NCI-H1092 treated with DMSO at 0.1 percent for 48 hours (cell line): ENCODE measurements at places on chromosomes 16 and 17.

DNA sequence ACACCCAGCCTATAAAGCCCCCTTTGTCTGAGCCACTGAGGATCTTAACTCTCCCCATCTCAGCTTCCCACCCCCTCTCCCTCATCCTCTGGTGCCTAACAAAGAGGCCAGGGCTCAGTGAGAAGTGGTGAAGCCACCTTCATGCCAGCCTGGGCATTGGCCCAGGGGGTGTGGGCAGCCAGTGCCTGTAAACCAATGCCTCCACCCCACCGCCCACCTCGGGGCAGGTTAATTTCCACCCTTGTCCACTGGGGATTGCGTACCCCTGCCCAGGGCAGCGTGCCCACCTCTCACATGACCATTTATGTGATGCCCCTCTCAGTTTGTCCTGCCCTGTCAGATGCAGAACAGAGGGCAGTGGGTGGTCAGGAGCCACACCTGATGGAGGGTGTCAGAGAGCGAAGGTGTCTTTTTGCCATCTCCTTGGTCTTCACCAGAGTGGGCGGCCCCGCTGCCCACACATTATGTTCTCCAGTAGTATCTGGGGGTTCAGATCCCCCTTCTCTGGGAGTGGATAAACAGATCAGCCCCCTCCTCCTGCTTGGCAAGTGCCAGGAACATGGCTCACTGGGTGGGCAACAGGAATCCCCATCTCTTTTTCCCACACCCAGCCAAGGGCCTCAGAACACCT lies 10.1 kb upstream of the ARHGAP23 start:
- peak; percentile 50 for DNase-seq

DNA sequence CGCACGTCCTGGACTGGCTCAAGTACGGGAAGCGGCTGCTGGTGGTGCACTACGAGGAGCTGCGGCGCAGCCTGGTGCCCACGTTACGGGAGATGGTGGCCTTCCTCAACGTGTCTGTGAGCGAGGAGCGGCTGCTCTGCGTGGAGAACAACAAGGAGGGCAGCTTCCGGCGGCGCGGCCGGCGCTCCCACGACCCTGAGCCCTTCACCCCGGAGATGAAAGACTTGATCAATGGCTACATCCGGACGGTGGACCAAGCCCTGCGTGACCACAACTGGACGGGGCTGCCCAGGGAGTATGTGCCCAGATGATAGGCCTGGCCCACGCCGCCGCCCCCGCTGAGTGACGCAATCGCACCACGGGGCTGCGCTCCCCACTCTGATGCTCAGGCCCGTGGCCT lies 50.2 kb downstream of the WSCD1 start:
- no peak for DNase-seq

DNA sequence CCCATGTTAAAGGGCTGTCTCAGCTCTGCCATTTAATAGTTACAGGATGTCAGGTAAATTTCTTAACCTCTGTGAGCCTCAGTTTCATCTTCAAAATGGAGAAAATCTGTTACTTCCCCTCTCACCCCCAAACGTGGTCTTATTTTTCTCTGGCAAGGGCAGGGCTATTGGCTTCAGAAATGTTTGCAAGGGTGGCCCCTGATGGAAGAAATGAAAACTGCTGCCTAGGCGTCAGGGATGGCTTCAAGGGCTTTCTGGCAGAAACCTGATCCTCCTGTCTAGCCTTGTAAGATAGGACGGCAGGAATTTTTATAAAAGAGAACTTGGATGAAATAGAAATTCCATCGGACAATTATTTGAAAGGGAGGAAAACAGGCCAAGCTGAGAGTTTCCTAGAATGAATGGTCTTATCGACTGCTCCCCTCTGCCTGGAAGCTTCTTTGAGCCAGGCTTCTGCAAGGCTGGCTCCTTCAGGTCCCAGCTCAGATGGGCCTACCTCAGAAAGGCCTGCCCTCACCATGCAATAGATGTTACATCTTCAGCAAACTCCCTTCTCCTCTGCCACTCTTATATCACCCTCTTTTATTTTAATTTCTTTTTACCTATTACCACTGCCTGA lies 43.0 kb upstream of the TANGO6 start:
- DNase-seq, result peak; percentile 57

DNA sequence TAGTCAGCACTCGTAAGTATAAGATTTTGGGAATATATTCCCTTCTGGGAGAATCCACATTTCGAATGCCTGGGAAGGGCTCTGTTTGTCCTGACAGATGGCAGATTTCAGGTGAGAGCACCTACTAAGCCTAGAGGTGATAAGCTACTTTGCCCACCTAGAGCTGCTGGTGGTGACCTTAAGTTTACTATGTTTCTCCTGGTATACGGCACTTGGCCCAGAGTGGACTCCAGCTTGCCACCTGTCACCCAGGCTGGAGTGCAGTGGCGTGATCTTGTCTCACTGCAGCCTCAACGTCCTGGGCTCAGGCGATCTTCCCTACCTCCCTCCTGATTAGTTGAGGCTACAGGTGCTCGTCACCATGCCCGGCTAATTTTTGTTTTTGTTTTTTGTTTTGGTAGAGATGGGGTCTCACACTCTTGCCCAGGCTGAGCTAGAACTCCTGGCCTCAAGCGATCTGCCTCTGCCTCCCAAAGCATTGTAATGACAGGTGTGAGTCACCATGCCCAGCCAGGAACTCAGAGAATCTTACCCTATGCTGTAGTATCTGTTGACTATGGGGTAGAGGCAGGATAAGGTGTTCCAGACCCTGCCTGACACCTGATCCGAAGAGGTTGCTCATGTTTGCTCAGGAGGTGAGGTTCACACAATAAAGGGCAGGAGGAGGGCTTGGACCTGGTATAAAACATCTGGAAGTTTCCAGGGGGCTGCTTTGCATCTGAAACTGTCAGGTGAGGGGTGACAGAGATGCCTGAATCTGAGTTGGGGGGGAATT lies at the start of gene ZG16:
ZG16 (plus strand) TSS at position 681 of the 775 bp plus-strand sequence. CDS start 1,011 bp downstream, outside the sequence.
- no peak for DNase-seq

DNA sequence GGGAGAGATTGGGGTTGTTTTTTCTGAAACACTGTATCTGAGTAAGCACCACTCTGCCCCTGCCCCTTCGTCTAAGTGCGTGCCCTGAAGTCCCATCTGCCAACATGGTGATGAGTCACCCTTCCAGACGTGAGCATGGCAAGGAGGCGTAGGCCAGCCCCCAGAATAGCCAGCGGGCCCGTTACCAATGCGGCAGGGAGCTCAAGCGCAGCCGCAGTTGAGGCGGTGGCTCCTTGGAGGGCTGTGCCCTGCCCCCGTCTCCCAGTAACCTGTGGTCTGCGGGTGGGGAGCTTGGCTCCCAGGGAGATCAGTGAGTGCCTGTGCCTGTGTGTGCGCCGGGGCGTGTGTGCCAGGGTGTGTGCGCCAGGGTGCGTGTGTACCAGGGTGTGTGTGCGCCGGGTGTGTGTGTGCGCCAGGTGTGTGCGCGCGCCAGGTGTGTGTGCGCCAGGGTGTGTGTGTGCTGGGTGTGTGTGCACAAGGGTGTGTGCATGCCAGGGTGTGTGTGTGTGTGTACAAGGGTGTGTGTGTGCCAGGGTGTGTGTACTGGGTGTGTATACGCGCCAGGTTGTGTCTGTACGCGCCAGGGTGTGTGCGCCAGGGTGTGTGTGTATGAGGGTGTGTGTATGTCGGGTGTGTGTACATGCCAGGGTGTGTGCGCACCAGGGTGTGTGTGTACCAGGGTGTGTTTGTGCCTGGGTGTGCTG lies 98.6 kb upstream of the CHMP6 start:
- DNase-seq, result no peak

- DNase-seq, result no peak
Measured at GRCh38 chr16:89744813-89745212, 23.5 kb downstream of the ZNF276 start.

DNA sequence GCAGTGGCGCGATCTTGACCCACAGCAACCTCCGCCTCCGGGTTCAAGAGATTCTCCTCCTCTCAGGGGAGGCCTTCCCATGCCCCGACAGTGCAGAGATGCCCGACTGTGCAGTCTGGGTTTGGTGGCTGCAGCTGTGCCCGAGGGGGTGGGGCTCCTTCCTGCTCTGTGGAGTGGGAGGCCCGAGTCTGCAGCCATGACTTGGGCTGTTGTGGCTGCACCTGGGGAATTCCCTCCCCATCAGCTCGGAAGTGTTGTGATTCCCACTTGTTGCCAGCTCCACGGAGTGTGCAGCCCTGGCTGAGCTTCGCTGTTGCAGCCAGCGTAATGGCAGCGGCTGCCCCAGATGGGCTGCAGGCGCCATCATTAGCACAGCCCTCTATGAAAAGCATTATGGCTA lies 66.4 kb upstream of the SMIM36 start:
- no peak for DNase-seq

DNA sequence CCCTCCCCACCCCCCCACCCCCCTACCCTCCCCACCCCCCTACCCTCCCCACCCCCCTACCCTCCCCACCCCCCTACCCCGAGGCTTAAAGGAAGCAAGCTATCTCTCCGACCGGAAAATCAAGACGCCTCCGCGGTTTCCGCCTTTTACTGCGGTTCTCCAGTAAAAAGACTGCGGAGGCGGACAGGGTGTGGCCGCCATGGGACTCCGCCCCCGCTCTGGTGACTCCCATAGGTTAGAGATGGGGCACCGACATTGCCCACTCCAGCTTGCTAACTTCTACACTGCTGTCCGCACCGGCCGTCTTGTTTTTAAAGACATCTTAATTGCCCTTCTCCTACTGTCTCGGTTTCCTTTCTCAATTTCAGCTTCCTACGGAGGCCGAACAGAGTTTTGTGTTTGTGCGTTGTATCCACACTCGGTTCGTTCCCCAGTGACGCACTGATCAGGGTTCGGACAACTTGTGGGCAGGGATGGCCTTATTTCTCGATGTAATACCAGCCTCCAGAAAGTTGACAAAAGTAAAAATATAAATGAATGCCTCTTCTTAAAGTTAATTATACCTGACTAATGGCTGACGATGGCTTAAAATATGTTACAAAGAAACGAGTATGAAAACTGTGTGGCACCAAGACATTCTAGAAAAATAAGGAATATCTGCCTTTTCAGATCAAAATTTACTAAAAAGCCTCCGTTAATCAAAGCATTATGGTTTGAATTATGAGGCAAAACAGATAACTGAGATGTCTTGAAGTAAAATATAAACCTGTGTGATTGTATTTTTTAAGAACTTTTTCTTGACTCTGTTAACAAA lies 1.1 kb upstream of the ZNF200 start:
- no peak for DNase-seq
